ENCODE measurements at places on chromosomes 7 and 10.
A peak's percentile ranks its signal among the peaks of the same experiment; 100 is the strongest.

GRCh38 chr10:103793920-103794883 is 61.2 kb downstream of the SH3PXD2A start:
- DNase-seq = no peak

- peak; percentile 12 for DNase-seq
Measured at GRCh38 chr10:16520900-16521299, 779 bp downstream of the C1QL3 start.

DNA sequence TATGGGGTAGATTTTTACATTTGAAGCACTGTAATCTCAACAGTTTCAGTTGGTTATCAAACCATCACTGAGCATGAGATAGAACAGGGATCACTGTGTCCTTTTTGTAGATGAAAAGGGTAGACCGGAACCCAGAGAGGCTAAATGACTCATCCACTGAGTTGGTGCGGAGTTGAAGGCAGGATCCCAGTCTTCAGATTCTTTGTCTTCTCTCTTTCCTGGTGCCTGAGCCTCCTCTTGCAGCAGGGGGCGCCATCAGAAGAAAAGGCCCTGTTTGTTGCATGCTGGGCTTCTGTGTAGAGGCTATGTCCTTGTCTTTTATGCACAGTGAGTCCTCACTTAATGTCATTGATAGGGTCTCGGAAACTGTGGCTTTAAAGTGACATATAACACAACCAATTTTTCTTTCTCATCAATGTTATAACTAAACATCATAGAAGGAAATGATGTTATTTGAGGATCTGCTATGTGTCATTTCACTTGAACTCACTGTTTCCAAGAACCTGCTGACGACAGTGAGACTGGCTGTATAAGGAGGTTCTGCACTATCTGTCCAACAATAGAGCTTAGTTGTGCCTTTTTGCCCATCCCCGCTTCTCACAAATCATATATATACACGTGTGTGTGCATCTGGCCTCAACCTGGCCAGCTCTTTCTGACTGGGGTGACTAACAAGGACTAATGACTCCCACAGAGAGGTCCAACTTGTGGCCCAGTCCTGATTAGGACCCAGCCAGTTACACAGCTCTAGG is 14.3 kb downstream of the ZNF282 start:
- DNase-seq = no peak

DNA sequence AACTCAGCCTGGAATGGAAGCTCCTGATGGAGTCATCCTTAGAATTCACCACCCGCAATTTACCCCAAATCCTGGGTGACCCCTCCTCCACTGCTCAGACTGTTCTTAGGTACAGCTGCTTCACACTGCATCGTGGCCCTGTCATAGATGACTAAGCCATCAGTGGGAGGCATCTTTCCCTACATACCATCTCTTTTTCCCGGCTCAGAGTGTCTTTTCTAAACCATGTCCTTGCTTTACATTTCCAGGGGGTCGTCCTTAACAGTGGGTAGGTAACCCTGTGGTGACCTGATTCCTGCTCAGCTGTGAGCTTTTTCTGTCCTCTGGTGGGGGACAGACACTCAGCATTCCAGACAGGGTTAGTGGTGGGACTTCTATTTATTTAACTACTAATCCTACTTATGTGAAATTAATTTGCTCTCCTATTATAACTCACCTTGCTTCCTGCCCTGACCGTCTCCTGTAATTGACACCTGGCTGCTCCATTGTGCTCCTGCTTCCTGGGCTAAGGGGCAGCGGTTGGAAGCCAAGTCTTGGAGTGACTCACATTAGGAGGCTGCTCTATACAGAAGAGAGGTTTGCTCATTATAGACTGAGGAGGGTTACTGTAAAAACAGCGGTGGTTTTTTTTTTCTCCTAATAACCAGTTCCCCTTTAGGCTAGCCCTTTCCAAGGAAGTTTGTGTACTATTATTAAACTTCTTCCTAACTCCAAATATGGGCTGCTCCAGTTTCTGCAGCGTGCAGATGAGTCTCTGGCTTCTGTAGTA is 40.6 kb downstream of the PYROXD2 start:
- no peak for DNase-seq

GRCh38 chr7:112252691-112253090 is 46.2 kb downstream of the ZNF277 start:
- DNase-seq = no peak

- DNase-seq = peak; percentile 16
Measured at GRCh38 chr10:7410862-7411670, at the start of gene SFMBT2. Gene SFMBT2, minus strand, starts transcription at chr10:7411034. Its CDS starts 29,136 bp downstream, at chr10:7381898.

GRCh38 chr7:103729026-103729425 is 260.4 kb downstream of the RELN start:
- DNase-seq = no peak

GRCh38 chr7:18570441-18570840 is 74.9 kb downstream of the HDAC9 start:
- DNase-seq = no peak

DNA sequence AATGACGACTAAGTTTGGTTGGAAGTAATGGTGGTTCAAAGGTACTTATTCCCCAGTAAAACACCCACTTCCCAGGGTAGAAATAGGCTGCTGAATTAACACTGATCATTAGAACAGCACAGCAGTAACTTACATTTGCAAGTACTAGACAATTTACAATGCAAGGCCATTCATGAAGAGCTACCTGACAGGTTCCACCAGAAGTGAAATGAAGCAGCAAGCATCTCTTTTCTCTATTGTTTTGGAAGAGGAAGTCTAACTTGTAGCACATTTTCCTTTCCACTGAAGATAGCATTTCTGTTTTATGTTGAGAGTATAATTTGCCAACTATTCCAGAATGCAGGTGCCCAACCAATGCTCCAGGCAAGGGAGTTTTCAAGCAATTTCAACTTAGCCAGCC is 145.9 kb downstream of the CREB5 start:
- peak; percentile 68 for DNase-seq

GRCh38 chr10:62788861-62789467 is 15.6 kb upstream of the ADO start:
- DNase-seq = no peak

GRCh38 chr10:127886371-127887051 is 6.2 kb downstream of the CLRN3 start:
- no peak for DNase-seq

GRCh38 chr10:128070721-128071416 is 55.4 kb downstream of the MKI67 start:
- no peak for DNase-seq

DNA sequence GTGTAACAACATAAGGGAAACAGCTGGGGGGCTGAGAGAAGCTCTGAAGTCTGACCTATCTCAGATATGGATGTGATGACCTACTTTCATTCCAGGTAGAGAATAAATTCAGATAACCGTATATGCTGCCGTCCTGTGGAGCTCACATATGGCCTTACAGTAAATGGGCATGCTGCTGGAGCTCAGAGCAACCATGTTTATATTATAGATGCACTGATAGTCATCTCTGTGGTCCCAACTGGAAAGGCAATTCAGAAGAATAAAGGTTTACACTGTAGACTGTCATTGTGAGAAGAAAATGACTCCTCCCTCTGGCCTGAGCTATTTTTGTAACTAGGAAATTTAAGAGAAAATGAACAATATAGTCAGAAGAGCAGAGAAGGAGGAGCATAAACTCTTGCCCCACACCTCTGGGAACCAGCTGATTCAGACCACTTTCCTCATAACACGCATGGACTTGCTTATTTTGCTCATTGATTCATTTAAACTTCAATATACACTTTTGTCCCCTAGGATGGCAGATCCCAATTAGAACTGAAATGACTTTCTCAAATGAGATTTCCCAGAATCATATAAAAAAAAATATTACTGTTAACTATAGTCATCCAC is 69.9 kb upstream of the NXPH1 start:
- no peak for DNase-seq

DNA sequence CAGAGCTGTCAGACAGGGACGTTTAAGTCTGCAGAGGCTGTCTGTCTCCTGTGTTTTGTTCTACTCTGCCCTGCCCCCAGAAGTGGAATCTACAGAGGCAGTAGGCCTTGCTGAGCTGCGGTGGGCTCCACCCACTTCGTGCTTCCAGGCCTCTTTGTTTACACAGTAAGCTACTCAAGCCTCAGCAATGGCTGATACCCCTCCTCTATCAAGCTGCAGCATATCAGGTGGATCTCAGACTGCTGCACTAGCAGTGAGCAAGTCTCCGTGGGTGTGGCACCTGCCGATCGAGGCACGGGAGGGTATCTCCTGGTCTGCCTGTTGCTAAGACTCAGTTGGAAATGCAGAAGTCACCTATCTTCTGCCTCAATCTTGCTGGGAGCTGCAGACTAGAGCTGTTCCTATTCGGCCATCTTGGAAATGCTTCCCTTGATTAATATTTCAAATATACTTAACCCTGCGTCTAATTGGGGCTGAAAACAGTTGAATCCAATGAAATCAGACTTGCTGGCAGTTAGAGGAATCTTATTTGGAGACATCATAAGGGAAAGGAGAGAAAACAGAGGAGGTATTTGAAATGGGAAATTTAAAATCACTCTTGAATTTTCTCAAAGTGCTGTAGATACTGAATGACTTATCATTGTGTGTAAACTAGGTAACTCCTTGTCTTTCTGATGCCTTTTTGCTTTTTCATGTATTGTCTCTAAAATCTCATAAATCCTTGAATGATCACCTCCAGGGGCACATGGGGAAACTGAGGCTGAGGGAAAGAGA is 13.8 kb upstream of the CYP3A5 start:
- DNase-seq = peak; percentile 68

DNA sequence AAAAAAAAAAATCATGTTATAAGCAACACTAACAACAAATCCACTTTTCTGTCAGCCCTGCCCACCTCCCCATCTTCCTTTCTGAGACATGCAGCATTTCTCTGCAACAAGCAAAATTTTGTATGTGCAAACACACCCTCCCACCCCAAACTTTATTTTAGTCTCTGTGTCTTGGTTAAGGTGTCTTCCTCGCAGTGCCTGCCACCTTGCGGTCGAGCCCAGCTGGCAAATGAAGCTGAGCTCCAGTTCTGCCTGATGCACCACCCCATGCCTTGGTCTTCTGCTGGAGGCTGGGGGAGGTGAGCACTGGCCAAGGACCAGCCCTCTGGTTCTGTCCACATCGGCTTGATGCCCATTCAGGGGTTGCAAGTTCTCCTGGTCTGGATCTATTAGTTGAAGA is 206.3 kb downstream of the MGMT start:
- no peak for DNase-seq

DNA sequence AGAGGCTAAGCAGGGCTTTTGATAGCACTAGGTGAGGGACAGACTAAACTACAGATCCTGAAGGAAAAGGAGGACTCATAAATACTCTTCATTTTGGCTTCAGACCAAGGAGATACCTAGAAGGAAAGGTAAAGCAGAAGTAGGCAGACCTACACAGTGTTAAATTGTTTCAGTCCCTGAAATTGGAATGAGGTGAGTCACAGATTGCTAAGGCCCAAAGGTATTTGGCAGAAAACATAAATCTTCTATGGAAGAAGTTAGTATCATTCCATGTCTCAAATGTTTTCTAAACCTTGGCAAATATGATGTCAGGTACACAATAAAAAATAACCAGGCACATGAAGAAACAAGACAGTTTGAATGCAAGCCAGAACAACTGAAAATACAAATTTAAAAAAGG is 30.0 kb downstream of the MTERF1 start:
- no peak for DNase-seq

GRCh38 chr7:54985426-54986330 is 33.1 kb upstream of the EGFR start:
- DNase-seq = no peak

DNA sequence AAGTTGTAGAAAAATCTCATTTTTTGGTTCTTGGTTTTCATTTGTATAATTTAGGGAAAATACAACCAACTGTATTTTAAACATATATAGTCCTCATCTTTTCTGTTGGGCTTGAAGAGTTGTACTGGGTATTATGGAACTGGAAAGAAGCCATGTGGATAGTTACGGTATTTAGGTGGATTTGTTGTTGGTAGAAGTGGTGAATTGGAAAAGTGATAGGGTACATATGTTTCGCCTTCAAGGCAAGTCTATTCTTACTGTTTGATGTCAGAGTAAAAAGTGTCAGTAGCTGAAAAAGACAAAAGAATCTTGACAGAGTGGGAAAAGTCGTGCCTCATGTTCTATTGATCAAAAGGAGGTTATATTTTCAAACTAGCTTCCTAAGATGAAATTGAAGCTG is 64.6 kb downstream of the GBF1 start:
- DNase-seq = no peak

DNA sequence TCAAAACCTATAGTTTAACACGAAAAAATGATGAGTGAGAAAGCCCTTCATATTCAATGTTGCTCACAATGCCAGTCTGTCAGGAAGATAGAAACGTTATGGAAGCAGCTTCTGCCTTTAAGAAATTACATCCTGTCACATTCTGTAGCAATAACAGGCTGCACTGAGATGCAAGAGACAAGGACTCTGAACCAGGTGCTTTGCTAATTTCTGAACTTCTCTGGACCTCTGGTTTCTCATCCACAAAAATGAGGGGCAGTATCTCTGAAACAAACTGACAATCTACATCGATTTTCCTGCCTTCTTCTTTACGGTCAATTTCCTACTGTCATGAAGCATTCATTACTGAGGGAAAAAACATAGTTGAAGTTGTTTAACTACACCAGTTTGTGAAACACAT is 234.0 kb downstream of the SNX13 start:
- no peak for DNase-seq

DNA sequence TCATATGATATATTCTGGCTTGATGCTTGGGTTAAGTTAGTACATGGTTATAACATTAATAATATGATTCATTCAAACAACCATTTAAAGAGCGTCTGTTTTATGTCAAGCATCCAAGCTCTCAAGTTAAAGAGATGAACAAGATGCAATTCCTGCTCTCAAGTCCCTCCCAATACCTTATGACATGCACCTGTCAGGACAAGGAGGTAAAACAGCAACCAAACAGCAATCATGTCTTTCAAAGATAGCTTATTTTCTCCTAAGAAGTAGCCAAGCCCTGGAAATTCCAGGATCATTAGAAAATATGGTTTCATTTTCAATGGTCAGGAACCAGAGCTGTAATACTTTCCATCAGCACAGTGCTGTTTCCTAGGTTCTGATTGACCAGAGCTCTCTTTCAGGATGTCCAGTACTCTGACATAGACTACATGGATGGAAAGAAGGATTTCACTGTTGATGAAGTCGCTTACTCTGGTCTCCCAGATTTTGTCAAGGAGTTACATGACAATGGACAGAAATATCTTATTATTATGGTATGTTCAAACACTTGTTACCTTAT is 29.0 kb downstream of the MGAM2 start:
- DNase-seq = no peak

GRCh38 chr10:132826524-132827422 is 40.8 kb upstream of the NKX6-2 start:
- no peak for DNase-seq

- no peak for DNase-seq
Measured at GRCh38 chr7:64574540-64575099, 11.7 kb upstream of the ZNF680 start.

DNA sequence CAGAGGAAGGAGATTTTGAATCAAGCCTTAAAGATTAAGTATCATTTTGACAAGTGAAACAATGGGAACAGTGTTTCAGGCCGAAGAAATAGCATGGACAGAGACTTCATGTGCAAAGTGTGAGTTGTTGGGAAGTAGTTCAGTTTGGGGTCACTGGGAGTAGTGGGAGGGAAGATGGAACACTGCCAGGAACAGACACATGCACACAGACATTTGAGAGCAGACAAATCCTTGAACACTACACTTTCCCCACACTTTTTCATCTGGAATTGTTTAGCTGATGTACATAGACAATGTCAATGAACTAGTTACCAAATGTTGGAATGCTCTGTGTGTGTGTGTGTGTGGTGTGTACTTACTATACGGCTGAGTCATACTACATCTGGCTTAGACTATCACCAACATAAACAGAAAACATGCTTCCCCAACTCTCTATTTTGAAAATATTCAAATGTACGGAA is 52.4 kb upstream of the LRRC17 start:
- no peak for DNase-seq

Measured in NCI-H526 treated with DMSO at 0.1 percent for 48 hours (cell line).